AG08395 (cell line): ENCODE measurements at places on chromosomes 11 and 22.

GRCh38 chr11:112806876-112807275, 154.3 kb upstream of the NCAM1 start:
- DNase-seq: no peak

DNA sequence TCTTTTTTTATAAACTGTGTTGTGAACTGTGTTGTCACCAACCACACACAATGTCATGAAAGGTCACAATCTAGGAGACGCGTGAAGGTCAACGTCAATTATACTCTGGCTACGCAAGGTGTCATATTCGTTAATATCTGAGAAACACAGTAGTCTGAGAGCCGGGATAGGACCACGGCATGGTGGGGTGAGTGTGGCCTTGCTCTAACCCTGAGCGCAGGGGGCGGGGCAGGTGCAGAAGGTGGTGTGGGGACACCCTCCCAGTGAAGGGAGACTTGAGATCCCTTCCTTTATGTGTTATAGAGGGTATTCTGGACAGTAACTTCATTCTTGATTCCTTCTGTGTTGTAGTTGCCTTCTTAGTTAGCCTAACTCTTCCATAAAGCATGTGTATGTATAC, 883.0 kb downstream of the OPCML start:
- no peak for DNase-seq

DNA sequence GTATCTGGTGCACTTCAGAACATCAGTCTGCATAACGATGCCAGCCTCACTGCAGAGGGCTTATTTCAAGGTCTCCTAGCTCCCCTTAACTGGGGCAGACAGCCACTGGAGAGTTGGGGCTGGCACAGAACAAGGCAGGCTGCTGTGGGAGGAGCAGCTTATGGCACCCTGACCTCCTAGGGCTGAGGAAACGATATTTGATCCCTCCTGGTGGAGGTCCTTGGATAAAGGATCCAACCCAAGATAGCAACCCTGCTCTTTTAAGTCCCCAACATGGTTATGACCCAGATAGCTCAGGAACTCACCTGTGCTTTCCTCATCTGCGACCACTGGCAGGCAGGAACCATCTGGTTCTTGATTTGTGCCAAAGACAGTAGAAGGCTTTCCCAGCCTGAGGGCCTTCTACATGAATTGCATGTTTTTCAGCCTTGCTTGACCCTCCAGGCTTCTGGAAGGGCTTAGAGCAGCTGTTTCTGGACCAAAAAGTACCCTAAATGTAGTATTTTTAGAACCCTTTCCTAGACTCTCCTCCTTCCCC, 2.8 kb downstream of the TMEM109 start:
- no peak for DNase-seq

DNA sequence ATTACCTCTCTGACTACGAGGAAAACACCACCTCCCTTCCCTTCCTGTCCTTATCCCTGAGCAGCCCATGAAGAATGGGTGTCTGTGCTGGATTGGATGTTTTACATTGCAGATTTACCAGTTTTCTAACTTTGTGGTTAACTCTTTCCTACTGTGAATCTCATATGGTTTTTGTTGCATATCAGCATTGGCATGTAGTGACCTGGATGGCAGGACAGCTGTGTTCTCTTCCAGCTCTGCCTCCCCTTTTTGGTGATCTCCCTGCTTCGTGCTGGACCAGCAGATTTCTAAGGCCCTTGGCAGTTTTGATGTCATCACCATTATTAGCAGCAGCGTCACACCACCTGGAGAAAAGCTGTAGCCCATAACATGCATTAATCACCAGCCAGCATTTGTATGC, 26.7 kb downstream of the OR6Q1 start:
- DNase-seq: no peak

GRCh38 chr11:68324241-68324640, 11.8 kb downstream of the LRP5 start:
- no peak for DNase-seq

DNA sequence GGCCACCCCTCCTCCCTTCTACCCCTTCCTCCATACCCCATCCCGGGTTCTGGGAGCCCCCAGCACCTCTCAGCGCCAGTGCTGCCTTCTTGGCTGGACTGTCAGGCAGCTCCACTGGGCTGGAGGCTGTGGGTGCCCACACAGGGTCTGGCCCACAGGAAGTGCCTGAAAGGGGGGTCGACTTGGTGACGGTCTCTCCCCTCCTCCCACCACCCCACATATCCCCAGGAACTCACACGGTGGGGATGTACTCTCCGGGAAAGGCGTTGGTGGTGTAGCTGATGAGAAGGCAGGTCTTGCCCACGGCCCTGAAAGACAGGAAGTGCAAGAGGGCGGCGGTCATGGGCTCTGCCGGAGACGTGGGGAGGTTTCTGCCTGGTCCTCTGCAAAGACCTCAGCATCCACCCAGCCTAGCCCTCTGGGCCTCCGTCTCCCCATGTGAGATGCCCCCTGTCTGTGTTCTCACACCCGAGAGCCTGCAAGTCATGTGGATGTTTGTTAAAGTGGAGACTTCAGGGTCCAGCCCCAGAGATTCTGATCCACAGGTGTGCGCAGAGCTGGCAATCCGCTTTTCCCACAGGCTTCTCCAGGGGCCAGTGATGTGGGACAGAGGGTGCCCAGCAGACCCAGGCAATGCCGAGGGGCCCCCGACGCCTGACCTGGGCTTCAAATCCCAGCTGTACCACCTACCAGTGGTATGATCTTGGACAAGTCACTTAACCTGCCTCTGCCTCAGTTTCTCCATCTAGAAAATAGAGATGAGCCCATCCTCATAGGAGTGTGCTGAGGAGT, 2.5 kb downstream of the RAC2 start:
- DNase-seq: no peak

- DNase-seq: no peak
Measured at GRCh38 chr11:10324474-10324873, 19.6 kb downstream of the ADM start.

DNA sequence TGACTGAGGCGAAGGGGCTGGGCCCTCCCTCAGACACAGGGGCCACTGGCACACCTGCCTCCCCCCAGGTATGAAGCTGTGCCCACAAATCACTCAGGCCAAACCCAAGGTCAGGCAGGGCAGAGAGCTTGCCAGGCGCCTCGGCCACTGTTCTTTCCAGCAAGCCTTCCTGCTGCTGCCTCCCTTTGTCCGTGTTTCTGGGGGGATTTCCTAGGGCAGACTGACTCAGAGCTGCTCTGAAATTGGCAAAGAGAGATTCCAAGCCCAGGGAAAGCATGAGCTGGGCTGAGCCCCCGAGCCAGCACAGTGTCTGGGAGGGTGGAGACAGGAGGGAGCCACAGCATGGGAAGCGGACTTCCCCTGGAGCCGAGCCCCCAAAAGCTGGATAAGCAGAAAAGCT, 33.2 kb downstream of the PPP2R1B start:
- DNase-seq: peak; percentile 74

- no peak for DNase-seq
Measured at GRCh38 chr11:66218846-66219620, 49.4 kb upstream of the RAB1B start.

GRCh38 chr22:47329727-47330650, 567.5 kb downstream of the TBC1D22A start:
- no peak for DNase-seq

- DNase-seq: no peak
Measured at GRCh38 chr11:65069217-65069616, 10.9 kb upstream of the NAALADL1 start.

DNA sequence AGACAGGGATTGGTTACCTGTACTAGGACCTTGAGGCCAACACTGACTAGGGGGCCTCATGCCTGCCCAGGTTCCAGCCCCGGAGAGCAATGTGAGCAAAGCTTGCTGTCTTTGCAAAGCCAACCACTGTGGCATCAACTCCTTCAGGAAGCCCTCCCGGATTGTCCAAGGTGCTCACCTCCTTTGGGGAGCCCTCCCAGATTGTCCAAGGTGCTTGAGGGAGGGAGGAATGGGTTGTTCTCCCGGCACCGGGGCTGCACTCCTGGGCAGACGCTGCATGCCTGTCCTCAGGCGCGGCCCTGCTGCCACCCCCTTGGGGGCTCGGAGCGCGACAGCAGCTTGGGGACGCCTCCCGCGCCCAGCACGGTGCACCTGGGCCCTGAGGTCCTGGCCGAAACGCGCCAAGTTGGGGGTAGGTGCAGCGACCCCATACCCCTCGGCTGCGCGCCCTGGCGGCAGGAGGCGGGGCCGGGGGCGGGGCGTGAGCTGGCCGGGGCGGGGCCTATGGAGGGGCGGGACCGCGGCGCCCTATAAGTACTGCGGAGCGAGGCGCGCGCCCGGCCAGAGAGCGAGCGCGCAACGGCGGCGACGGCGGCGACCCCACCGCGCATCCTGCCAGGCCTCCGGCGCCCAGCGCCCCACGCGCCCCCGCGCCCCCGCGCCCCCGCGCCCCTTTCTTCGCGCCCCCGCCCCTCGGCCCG, at the start of gene CD81:
TSS of gene CD81 (plus strand) at position 560 of the 701 bp plus-strand sequence. CDS start 240 bp downstream, outside the sequence.
- peak; percentile 84 for DNase-seq

- no peak for DNase-seq
Measured at GRCh38 chr22:32896891-32897290, 95.4 kb downstream of the TIMP3 start.

DNA sequence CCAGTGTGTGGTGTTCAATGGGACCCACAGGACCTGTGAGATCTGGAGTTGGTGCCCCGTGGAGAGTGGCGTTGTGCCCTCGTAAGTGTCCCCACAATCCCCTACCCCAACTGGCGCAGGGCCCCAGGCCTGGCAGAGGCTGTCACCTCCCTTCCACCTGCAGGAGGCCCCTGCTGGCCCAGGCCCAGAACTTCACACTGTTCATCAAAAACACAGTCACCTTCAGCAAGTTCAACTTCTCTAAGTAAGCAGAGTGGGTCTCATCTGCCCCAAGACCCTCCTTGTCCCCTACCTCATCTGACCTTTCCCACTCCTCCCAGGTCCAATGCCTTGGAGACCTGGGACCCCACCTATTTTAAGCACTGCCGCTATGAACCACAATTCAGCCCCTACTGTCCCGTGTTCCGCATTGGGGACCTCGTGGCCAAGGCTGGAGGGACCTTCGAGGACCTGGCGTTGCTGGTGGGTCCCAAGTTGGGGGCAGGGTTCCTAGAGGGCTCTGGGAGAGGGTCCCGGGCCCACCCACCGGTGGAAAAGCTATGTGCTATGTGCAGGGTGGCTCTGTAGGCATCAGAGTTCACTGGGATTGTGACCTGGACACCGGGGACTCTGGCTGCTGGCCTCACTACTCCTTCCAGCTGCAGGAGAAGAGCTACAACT, 8.1 kb downstream of the P2RX6 start:
- no peak for DNase-seq

DNA sequence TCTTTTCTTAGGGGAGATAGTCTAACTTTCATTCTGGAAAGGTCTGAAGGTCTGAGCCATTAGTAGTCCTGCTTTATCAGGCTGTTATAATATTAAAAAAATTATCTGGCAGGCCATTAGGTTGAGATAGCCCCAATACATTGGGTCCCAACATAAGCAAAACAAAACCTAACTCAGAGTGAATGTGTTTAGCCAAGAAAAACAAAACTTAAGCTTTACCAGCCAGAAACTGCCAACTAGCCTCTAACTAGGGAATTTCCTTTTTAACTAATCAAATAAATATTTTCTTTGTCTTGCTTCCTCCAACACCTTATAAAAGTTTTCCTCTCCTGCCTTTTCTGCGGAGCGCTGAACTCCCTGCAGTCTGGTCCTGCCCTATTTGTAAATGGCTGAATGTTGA, 1137.7 kb upstream of the CNTN5 start:
- no peak for DNase-seq

DNA sequence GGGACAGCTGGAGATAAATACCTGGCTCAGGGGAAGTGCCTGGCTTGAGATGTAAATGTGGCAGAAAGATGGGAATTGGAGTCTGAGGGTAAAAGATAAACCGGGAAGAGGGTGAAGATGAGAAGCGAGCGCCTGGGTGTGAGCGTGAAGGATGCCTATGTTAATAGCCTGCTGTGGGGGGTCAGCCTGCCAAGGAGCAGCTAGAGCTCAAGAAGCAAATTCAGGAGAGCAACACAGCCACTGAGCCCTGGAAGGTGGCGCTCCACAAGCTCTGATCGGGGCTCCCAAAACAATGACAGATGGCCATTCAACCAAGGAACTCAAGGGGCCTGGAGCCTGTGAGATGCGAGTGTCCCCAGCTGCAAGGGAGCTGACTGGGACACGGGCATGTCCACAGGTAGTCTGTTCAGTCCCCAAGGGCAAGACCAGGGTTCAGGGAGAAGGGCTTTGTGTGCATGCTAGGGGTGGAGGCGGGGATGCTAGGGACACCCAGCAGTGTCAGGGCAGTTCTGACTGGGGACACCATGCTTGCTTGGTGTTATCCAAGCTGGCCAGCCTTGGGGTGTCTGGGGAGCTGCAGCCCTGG, 2.8 kb downstream of the GSC2 start:
- DNase-seq: no peak

GRCh38 chr11:74566146-74566960, 26.0 kb upstream of the POLD3 start:
- DNase-seq: no peak

- no peak for DNase-seq
Measured at GRCh38 chr22:49941507-49942316, 18.9 kb upstream of the PIM3 start.

DNA sequence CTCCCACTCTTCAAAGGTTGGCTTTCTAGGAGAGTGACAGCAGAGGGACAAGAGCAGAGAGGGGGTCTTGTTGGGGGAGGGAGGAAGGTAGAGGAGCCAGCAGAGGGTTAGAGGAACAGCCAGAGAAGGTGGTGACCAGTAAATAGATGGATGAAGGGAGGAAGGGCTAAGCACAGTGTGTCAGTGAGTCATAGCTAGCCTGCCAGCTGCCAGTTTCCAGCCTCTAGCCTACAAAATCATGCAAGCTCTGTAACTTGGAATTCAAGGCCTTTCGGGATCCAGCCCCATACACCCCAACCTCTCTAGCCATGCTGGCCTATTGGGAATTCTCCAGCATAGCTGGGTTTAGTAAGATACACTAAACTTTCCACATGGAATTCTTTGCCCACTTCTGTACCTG, 147.4 kb upstream of the TEAD1 start:
- peak; percentile 82 for DNase-seq

GRCh38 chr22:41989246-41989645, 9.3 kb upstream of the WBP2NL start:
- no peak for DNase-seq

- no peak for DNase-seq
Measured at GRCh38 chr11:45322111-45322705, 36.1 kb upstream of the SYT13 start.

GRCh38 chr11:124640666-124641065, 18.0 kb downstream of the TBRG1 start:
- no peak for DNase-seq
